M059J (cell line): ENCODE measurements at places on chromosomes 3 and 15. TPM values are rescaled to one million over a fixed set of nuclear protein-coding genes. Genes with fewer than 3 reads are reported as not detected.

The C3orf18 gene
- 0.05 and 2.7 TPM in 2 replicates for total RNA-seq

GRCh38 chr15:61811952-61812351, 248.3 kb downstream of the VPS13C start:
- DNase-seq, result no peak

DNA sequence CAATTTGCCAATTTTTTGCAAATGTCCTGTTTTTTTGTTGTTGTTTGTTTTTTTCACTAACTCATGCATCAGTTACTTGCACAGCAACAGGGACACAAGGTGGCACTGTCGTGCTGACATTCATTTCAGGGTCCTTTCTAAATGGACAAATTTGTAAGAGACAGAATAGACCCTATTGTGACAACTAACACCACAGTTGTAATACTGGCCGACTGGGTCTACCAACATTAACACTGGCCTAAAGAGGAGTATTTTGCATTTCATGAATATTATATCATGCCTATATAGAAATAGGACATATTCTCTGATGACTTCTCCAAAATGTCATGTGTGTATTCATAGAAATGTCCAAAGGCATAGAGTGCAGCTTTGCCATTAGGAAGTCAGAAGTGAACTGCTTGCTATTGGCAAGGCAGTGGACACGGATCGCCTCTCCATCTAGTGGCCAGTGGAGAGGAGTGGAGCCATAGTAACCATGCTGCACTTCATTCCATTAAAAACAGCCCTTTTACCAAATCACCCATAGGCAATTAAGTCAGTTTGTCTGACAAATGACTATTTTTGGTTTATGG, 54.8 kb downstream of the ZBTB20 start:
- peak; percentile 74 for DNase-seq

DNA sequence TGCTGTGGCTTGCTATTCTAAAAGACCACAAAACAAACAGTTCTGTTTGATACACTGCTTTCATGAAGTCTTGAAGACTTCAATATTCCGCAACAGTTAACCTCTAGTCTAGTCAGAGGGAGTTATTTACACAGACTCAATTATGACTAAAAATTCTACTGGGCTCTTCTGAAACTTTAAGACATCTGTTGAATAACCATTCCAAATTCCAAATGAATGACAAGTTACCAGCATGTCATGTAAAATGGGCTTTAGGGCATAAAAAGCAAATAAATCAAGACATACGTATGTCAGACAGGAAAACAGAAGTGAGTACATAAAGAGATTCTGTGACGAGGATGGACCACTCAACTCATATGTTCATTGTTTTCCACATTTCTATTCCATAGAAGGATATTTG, 93.9 kb downstream of the PLOD2 start:
- DNase-seq, result peak; percentile 89

The CISH gene
- 0.81 and 0.99 TPM in 2 replicates for total RNA-seq

GRCh38 chr3:24661175-24661584, 166.5 kb upstream of the THRB start:
- DNase-seq, result no peak

The CTXN2 gene
- 0.20 TPM in 1 of 2 replicates, not detected in the other for total RNA-seq

The TMCO5A gene
- total RNA-seq, result not detected in 2 replicates

GRCh38 chr3:175255698-175256097, 396.6 kb downstream of the NAALADL2 start:
- DNase-seq, result peak; percentile 59

The TUSC7 gene
- total RNA-seq, result not detected in 2 replicates

DNA sequence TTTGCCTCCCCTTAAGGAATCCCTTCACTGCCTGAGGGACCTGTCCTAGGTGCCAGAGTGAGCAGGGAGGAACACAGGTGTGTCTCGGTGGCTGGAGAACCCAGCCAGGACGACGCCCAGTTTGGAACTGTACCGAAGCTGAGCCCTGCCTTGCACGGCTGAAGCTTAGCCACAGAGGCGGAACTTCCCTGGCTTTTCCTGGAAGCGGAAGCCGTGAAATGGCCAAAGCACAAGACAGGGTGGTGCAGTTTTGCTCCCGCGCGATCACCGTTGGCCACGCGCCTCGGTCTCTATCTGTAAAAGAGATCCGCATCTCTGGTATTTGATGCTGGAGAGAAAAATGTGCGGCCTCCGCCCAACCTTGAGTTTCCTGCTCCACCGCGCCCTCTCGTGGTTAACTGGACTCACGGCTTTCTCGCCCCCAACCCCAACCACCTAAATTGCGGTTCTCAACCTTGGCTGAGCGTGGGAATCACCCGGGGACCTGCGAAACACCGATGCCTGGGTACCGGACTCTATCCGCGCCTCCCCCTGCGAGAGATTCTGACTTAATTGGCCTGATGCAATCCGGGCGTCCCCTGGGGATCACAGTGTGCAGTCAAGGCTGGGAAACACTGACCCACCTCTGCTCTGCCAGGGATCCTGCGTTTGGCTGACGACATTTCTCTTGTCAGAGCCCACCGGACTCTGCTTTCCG, 70.7 kb upstream of the ABHD2 start:
- peak; percentile 75 for DNase-seq

The ACTC1 gene
- total RNA-seq, result 2.9 and 8.8 TPM in 2 replicates

DNA sequence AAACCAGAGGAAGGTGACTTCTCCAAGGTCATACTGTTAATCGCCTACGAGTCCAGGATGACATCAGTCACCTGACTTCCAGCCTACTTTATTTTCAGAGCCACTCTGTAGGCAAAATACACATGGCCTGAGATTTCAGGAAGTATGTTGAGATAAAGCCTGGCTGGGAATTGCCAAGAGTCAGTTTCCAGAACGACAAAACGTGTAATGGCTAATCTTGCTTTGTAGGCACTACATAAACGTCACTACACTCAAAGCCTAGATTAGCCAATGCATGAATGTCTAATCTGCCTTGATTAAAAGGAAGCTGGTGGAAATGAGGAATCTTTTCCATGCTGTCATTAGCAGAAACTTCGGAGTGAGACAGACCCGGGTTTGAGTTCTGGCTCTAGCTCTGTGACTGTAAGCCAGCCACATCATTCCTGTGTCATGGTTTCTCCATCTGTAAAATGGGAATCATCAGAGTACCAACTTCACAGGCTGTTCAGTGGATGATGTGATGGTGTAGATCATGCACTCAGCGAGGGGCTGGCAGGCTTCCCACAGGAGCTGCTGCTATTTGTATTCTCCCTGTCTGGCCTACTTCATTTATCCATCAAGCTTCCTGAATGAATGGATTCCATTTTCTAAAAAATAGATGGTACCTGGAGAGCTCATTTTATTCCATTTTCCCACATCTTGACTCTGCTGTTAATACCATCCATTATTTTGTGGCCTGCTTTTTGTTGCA, 241.9 kb downstream of the XXYLT1 start:
- no peak for DNase-seq

DNA sequence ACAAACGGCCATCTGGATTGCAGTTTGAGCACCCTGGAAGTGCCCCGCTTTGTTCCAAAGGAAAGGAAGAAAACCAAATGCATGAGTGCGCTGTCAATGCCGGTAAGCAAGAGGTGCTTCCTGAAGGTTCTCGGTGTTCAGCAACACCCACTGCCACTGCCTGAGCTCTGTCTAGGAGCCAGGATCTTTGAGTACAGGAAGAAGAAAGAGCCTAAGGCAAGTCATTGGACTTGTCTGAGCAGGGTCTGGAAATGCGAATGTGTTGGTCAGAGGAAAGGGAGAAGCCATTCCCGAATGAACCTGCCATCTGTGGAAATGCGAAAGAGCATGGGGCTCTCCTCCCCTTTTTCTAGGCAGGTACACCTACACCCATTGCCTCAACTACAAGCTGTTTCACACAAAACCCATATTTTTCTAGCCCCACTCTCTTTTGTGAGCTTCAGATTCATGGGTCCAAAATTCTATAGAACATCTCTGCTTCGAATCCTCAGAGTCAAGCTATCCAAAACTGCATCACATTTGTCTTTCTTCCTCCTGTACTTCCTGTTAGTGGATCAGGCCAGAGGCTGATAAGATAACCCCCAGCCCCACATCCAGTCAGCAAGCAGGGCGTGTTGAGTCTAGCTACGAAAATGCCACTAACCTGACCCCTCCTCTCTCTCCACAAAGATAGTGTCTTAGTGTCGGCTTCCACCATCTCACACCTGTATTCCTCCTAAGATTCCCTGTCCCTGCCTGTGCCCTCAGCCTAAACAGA, 55.6 kb upstream of the C15orf61 start:
- DNase-seq, result no peak

GRCh38 chr15:31098491-31098917, 3.0 kb downstream of the TRPM1 start:
- no peak for DNase-seq

DNA sequence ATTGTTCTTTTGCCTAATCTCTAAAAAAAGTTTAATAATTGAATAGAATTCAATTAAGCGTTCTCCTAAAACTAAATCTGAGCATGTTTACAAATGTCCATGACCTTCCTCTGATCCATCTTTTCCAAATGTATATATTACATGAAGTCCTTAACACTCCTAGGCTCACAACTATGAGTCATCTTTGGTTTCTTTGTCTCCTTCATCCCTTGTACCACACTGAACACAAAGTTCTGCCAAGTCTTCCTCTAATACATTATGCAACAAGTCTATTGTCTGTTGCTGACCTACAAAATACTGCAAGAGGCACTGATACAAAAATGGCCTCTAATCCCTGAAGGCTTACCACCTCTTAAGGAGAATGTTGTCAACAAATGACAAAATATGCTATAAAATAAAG, 550.2 kb downstream of the PYDC2 start:
- peak; percentile 11 for DNase-seq

GRCh38 chr15:42285034-42285433, 11.8 kb upstream of the TMEM87A start:
- peak; percentile 1 for DNase-seq

- peak; percentile 58 for DNase-seq
Measured at GRCh38 chr15:77187751-77188464, 117.0 kb upstream of the TSPAN3 start.

DNA sequence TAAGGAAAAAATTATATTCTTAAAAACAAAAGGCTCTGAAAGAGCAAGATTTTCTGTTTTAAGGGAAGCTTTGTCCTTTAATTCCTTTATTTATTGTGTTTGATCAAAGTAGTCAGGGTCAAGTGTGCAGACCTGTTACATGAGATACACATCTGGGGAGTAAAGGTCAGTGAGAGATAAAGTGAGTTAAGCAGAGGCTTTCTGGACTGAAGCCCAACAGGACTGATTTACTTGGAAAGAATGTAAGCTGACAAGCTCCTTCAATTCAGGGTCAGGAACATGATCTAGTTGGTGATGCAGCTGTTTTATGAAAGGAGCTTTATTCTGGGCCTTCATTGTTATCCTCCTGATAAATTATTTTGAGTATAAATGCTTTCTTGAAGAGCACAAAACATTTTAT, 20.7 kb upstream of the OTOL1 start:
- peak; percentile 26 for DNase-seq

The TRMT10C gene
- total RNA-seq, result 47.6 and 53.6 TPM in 2 replicates

- no peak for DNase-seq
Measured at GRCh38 chr3:94028093-94028837, at the start of gene STX19. STX19 (minus strand) TSS chr3:94028597; CDS start chr3:94015269, 13,328 bp downstream.

The GOLGA8R gene
- total RNA-seq, result 0.86 TPM in 1 of 2 replicates, not detected in the other

DNA sequence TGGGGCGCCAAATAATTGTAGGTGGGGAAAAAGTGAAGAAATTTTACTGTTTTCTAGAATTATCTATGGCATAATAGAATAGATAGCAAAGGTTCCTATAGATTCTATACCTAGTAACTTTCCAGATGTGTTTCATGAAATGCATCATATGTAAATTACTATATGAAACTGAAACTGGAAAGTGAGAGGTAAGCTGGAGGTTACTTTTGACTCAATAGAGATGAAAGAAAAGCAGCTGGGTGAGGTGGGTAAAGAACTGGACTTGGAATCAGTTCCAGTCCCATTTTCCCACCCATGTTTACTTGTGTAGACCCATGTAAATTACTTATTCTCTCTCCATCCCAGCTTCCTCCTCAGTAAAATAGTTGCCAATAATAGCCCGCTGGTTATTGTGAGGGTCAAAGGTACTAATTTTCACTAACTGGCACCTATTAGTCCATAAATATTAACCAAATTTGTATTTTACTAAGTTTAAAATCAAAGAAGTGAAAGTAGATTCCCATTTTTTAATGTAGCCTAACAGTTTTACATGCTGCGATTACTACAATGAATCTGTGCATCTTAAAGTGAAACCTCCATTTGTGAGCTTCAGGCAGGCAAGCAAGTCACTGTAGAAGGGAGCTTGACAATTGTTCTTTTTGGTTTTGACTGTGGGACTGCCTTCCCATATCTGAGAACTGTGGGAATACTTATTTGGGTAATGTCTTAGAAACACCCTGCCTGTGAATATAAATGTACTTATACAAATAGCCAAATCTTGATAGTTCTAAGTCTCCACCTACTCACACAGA, 312.1 kb downstream of the SLC9A9 start:
- DNase-seq, result no peak

The IMPG2 gene
- total RNA-seq, result under 0.01 TPM in 2 replicates

DNA sequence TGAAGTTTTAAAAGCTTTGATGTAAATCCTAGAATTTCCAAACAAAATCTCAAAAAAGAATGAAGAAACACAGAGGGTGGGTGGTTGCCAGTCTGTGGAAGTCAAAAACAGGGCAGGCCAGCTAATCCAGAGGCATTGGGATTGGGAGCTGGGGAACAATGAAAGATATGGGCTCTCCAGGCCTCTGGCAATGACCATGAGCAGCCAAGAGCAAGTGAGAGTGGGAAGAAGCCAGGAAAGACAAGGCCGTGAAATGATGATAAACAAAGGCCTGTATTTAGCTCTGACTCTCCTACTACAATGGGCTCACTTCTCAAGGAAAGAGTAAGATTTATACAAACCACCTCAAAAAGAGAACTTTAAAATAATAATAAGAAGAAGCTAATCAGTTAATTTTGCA, 248.5 kb downstream of the ZMAT3 start:
- DNase-seq, result no peak

DNA sequence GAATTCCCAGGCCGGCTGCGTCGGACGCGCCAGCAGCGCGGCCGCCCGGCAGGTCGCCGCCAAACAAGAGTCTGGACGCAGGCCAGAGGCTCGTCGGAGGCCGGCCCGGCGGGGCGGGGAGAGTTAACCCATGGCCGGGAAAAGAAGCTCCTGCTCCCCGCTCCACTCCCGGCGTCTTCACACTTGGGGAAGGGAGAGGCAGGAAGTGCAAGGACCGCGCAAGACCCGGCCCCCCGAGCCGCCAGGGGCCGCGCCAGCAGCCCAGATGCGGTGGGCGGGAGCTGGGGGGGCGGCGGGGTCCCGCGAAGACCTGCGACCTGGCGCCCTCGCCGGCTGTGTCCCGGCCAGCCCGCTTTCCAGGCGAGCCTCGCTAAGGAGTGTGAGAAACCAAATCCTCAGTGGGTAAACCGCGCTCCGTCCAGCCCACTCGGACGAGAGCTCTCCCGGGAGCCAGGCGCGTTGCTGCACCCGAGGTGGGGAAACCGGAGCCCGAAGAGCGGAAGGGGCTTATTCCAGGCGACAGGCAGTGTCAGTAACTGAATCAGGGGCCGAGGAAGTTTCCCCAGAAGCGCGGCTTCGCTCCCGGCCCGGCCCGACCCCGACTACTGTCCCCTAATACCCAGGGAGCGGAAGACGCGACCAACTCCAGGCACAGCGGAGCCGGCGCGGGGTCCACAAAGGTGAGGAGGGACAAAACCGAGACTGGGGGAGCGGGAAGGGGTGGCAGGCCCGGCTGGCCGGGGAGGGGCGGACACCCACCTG, 721 bp downstream of the ADAMTS7 start:
- DNase-seq, result peak; percentile 39

The IGF2BP2 gene
- total RNA-seq, result 59.1 and 72.0 TPM in 2 replicates

- peak; percentile 72 for DNase-seq
Measured at GRCh38 chr3:56930706-56931105, 129.0 kb upstream of the ARHGEF3 start.

- DNase-seq, result no peak
Measured at GRCh38 chr3:99482191-99482590, 156.2 kb upstream of the COL8A1 start.

The GHSR gene
- not detected in 2 replicates for total RNA-seq

The CYP8B1 gene
- total RNA-seq, result not detected in 2 replicates

- no peak for DNase-seq
Measured at GRCh38 chr3:29741231-29741630, 460.4 kb downstream of the RBMS3 start.
